SK-MEL-5 (cell line): ENCODE measurements at places on chromosomes 12 and 14.

GRCh38 chr12:7190268-7191055, 976 bp downstream of the PEX5 start:
- DNase-seq, result no peak

GRCh38 chr12:123011701-123012100, 31.2 kb downstream of the ARL6IP4 start:
- no peak for DNase-seq

DNA sequence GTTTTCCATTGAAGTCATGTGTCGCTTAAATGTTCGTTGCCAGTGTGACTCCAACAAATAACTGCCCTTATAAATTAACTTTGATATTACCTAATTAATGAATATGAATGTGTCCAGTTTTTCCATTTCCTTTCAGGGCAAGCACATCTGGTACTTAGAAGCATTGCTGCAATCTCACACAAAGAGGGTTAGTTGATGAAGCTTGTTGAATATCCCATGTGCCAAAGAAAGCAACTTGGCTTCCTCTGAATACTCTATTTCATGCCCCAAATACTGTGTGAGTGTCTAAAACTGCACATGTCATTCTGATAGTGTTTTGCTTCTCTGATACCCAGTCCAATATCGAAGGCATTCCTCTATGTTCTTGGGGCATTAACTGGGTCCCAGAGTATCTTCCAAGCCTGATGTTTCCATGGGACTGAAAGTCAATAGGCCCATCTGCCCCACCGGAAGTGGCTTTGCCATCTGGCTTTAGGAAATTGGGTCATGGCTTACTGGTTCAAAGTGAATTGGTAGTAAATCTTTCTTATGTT, 75.8 kb upstream of the CNTN1 start:
- DNase-seq, result no peak

GRCh38 chr14:94630396-94630795, 18.2 kb downstream of the SERPINA3 start:
- no peak for DNase-seq

DNA sequence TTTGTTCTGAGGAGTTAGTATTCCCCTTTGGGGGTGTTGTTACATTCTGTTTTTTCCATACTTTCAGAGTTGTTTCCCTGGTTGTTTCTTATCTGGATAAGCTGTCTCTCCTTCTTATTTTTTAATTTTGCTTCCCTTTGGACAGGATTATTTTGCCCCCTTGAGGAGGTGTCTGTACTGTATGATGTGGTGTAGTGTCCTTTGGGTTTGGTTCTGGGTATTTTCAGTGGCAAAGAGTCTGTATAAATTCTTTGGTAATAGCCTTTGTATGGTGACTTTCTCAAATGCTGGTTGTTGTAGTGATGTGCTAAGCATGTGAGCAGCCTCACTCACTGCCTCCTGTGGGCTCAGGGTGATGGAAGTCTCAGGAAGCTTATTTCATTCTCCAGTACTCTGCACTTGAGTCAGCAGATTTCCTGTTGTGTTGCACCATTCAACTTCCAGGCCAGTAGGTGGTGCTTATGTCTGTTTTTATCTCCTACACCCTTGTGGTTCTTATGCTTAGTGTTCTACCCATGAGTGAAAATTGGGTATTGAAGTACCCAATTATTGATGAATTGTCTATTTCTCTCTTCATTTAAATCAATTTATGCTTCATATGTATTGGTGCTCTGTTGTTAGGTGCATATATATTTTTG, 103.3 kb upstream of the PMCH start:
- peak; percentile 81 for DNase-seq

- DNase-seq, result no peak
These were observed 24.7 kb downstream of the NCKAP1L start for GRCh38 chr12:54522243-54522642.

- no peak for DNase-seq
These were observed 12.8 kb downstream of the ACADS start for GRCh38 chr12:120738252-120739030.

DNA sequence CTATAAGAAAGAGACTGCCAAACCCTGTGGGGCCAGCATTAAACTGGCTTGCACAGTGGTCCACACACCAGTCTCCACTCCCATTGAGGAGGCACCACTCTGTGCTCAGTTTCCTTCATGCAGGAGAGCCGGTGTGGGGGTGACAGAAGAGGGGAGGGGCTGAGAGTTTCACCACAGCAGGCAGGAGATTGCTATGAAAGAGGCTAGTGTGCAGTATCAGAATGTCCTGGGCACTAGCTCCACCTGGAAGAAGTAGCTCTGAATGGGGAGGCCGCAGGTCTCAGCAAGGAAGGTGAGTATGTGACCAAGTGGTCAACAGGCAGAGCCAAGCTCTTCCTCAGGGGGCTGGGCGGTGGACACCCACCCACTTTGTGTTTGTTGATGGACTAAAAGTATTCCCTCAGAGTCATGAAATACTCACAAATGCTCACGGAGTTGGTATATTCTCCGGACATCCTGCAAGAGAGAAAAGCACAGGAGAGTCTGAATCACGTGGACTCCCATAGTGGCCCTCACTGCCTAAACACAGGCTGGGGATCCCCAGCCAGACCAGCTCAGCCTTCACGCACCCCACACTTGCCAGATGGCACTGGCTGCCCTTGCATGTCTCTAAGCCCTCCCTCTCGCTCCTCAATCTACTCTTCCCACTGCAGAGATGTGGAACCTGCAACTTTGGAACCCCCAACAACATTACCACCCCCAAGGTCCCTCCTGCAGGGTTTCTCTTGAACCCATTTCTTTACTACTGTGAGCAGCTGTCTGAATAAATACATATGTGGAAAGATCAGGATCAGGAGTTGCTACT, 7.8 kb upstream of the KRT72 start:
- DNase-seq, result no peak

DNA sequence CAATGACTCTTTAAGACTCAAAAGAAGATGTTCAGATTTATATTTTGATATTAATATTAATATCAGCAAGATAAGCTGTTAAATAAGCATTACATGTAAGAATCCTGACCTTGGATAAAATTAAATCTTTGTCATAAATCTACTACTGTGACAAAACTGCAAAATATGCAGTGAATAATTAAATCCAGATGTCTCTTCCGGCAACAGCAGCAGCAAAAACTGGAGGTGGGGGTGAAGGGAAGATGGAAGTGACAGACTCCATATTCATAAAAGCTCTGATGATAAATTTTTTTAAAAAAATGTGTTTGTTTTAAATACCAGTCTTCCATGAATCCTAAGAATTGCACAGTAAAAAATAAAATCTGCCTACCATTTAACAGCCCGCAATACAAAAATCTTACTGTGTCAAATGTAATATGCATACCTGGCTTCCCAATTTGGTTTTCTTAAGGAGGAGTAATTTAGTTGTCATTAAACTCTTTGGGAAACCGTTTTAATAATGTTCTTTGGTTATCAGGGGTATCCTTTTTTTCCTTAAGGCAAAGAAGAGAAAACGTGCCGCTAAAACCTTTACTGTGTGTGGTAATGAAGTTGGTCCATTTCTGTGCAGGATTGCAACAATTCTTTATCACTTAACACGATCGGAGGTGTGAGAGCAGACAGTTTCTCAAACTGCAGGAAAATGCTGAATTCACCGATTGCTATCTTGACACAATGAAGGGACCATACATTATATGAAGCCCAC, 478.2 kb downstream of the DIO2 start:
- no peak for DNase-seq

DNA sequence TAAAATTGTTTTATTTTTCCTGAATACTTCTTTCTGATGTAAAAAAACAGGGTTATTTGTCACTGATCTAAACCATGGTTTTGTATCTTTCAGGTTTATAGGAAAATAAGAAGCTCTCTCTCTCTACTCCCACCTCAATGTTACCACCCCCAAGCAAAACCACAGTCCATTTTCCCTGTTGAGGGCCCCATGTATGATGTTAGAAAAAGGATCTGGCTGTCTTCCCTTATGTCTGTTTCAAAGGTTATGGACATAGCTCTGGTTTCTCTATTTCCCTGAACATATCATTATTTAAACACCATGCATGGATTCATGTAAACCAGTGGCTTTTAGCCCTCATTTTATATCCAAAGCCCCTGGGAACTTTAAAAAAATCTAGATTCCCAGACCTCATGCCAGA, 649.0 kb upstream of the TBX3 start:
- DNase-seq, result no peak

DNA sequence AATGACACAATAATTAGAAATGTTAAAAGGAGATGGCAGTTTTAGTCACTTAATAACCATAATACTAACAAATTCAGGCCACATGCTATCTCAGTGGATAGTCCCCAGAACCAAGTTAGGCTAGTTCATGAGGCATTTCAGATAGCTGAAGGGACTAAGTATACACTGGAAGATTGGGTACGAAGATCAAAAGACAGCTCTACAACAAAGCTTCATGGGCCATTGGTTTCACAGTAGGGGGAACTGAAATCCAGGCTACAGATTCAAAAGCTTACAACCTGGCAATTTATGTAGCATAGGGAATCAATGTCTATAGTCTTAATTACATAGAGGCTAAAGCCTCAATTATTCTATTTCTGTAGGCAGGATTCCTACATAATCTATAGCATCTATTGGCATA, 343.0 kb downstream of the RGS6 start:
- DNase-seq, result no peak

- no peak for DNase-seq
These were observed 821.7 kb downstream of the TMEM121 start for GRCh38 chr14:106347890-106348755.

DNA sequence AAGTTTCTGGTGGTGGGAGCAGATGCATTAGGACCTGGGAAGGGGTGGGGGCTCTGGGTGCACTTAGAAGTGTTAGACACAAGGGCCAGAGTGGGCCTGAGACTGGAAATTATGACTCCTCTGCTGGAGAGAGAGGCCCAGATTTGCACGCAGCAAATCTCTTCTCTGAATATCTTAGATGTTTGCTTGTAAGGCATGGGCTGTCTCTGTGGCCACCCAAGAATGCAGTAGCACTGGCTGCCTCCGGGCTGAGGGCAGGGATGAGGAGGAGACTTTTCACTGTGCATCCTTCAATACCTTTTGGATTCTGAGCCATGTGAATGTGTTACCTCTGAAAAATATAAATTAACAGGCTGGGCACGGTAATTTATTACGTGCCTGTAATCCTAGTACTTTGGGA, 14.0 kb upstream of the RABGGTA start:
- no peak for DNase-seq

DNA sequence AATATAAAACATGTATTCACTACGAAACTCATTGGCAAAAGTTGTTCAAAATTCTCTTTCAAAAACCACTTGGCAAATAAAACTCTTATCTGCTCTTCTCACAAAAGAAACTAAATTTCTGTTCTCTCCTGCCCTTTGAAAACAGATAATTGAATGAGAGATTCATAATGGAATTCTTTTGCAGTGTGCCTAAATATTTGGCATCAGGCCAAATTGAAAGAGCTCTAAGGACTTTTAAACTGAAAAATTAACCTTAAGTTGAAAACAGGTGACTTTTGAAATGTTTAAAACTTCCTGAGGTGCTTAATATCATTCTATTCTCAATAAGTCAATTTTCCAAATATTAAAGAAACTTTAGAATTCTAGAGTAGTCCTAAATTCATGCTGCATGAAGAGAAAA, 136.4 kb downstream of the FSCB start:
- no peak for DNase-seq

- no peak for DNase-seq
These were observed 30.9 kb downstream of the GPHB5 start for GRCh38 chr14:63287666-63288483.

DNA sequence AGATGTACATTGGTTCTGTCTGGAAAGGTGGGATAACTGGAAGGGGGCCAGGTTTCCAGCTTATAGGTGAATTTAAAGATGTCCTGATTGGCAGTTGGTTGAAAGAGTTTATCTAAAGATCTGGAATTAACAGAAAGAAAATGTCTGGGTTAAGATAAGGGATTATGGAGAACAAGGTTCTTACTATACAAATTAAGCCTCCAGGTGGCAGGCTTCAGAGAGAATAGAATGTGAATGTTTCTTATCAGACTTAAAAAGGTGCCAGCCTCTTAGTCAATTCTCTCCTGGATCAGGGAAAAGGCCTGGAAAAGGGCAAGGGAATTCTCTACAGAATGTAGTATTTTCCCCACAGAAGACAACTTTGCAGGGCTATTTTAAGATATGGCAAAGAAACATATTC, 53.1 kb downstream of the CNTN1 start:
- DNase-seq, result peak; percentile 56

GRCh38 chr14:50099335-50099734, 17.0 kb downstream of the VCPKMT start:
- DNase-seq, result no peak

DNA sequence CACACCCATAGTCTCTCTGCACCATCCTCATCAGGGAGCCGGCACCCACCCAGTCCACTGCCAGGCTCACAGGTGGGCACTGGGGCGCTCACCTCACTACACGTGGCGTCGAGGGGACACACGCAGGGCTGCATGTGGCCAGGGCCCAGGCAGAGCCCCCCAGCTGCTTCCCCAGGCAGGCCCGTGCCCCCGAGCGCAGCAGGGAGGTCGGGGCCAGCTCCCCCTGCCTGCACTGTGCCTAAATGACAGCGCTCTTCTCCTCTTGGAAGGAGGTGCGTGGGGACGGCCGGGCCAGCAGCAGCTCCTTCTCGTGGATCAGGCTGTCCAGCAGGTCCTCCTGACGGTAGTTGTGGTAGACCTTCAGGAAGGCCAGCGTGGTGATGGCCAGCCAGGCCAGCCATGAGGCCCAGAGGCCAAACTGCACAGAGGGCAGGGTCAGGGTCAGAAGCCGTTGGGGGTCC, 11.3 kb downstream of the TMEM179 start:
- DNase-seq, result no peak

GRCh38 chr14:34023824-34024767, 73.2 kb upstream of the EGLN3 start:
- DNase-seq, result peak; percentile 49

DNA sequence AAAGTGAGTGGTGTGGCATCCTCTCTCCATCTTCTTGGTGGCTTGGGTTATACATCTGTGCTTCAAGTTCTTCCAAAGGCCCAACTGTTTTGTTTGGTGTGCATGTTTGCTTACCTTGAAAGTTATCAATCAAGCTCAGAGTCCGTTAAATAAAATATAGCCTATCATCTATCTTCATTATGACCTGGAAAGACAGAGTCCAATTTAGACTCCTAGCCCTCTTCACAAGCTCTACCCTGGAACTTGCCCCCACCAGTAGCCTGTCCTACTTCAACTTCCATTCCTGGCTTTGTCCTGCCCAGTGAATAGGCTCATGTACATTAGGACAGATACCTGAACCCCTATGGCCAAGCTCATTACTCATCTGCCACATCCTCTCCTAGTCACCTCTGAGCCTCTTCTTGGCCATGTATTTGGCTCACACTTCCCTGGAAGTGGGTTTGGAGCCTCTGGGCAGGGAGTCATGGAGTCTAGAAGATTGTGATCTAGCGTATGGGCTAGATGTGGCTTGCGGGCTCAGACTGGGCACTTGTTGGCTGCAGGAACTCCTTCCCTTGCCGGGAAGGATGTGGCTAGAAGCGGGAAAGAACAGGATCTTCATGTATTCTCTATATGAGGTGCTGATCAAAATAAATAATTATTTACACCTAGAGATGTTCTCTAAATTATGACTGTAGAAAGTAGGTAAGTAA, 6.4 kb upstream of the SSTR1 start:
- DNase-seq, result no peak
